ENCODE measurements at places on chromosomes 3 and 15.
A peak's percentile ranks its signal among the peaks of the same experiment; 100 is the strongest.

GRCh38 chr3:29696311-29696710 lies 415.4 kb downstream of the RBMS3 start:
- DNase-seq = no peak

- DNase-seq = no peak
These were observed 51.7 kb downstream of the GPR149 start for GRCh38 chr3:154378311-154378710.

GRCh38 chr3:23809294-23809693 lies 3.5 kb downstream of the UBE2E1 start:
- no peak for DNase-seq

DNA sequence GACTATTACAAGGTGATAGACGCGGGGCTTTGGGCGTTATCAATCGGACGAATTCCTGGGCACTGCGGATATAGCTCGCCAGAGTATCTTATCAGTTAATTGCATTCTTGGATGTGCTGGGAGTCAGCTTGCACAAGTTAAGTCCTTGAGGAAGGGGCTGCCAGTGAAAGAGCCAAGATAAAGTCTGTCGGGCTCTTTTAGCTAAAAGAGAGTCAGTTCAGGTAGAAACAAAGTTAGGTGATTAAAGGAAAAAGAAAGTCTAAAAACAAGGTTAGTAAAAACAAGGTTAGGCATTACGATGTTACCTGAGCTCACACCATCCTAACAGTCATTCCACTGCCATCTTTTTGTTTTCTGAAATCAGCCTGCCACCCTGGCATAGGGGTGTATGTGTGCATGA lies 6.1 kb upstream of the MCF2L2 start:
- no peak for DNase-seq

DNA sequence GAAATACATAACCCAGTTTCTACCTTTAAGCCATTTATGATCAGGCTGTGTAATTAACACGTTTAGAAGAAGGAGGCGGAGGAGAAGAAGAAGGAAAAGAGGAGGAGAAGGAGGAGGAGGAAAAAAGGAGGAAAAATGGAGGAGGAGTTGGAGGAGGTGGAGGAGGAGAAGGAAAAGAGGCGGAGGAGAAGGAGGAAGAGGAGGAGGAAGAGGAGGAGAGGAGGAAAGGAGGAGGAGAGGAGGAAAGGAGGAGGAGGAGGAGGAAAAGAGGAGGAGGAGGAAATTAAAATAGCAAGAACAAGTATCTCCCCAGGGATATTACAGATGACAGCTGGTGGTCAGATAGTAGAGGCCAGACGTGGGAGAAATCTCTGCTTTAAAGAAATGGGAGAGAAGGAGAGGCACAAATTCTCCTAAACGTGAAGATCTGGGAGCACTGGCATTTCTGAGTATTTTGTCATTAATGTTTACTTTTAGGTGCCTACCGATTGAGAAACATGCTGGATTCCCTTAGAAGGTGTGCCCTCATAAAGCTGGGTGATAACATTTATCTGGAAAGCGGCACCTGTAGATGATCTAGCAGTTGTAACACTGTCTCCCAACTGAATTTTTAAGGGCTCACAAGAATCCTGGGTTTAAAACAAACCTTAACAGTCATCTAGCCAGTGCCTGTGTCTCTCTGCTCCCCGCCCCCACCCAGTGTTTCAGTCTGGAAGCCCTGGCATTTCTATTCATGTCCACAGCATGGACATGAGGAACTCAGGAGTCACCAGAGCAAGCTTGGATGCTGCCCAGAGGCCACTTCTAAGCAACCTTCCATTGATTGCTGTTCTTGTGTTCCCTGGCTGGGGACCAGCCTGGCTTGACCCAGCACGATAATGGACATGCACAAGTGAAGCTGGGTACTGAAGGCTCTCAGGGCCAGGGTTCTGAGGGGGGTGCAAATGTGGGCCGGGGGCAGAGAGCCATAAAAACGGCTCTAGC lies 75.2 kb downstream of the CHRNA7 start:
- no peak for DNase-seq

DNA sequence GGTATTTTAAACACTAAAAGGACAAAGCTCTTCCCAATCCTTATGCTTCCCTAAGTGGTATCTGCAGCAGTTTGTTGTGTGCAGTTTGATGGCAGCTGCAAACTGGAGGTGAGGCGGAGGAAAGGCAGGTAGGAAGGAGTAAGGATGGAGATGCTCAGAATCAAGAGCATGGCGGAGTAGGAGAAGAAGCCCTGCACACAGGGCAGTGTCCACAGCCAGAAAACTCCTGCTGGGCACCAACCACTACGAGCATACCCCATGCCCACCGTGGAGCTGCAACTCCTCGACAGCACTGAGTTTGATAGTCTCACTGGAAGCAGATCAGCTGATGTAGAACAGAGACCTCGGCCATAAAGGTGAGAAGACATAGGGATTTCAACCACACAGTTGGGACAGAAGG lies 30.3 kb upstream of the ESYT3 start:
- no peak for DNase-seq

DNA sequence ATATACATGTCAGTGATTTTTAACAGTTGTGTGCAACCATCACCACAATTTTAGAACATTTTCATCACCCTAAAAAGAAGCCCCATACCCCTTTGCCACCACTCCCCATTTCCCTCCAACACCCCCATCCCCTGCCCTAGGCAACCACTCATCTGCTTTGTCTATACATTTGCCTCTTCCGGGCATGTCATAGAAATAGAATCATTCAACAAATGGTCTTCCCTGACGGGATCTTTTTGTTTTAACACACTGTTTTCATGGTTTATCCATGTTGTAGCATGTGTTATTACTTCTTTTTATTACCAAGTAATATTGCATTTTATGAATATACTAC lies 4.0 kb downstream of the VILL start:
- no peak for DNase-seq

- no peak for DNase-seq
These were observed 3.7 kb downstream of the SLCO3A1 start for GRCh38 chr15:91857224-91857585.

- peak; percentile 83 for DNase-seq
These were observed at the start of gene ARHGAP31 for GRCh38 chr3:119293871-119294695. Gene ARHGAP31, plus strand, starts transcription at chr3:119294383. Its CDS starts 522 bp downstream, at chr3:119294905.

- DNase-seq = no peak
These were observed 32.3 kb downstream of the HDAC11 start for GRCh38 chr3:13512451-13512850.

- no peak for DNase-seq
These were observed 866.0 kb downstream of the MCTP2 start for GRCh38 chr15:95097361-95097760.

- DNase-seq = no peak
These were observed 48.1 kb upstream of the PLCL2 start for GRCh38 chr3:16836505-16837237.

GRCh38 chr15:97156739-97157265 lies 803.7 kb upstream of the ARRDC4 start:
- DNase-seq = no peak

GRCh38 chr15:96014939-96015338 lies 315.6 kb upstream of the NR2F2 start:
- DNase-seq = no peak

DNA sequence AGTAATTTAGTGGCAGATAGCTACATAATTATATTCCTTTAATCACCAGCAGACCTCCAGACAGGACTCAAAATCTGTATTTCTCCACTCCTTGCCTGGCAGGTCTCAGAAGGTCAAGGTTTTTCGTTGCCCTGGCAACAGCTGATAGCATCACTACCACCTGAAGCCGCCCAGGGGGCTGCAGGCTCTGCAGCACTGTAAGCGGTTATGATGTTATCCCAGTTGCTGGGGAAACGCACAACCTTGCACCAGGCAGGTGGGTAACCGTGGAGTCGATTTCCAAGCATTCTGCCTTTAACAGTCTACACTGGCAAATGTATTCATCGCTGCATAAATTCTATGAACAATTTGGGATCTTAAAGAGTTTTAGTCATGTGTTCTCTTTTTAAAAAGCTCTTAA lies 756.3 kb downstream of the NTRK3 start:
- DNase-seq = no peak

DNA sequence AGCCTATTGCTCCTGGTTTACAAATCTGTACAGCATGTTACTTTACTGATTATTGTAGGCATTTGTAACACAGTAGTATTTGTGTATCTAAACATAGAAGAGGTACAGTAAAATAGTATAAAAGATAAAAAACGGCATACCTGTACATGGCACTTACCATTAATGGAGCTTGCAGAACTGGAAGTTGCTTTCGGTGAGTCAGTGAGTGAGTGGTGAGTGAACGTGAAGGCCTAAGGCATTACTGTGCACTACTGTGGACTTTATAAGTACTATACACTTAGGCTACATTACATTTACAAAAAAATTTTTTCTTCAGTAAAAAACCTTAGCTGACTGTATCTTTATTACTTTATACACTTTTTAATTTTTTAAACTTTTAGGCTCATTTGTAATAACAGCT lies 90.9 kb downstream of the RAP2B start:
- DNase-seq = no peak

GRCh38 chr3:159482994-159483367 lies 505.7 kb upstream of the IL12A start:
- DNase-seq = no peak

GRCh38 chr15:90895571-90896117 lies 7.5 kb upstream of the MAN2A2 start:
- DNase-seq = no peak

GRCh38 chr3:155745795-155746550 lies 1.1 kb upstream of the PLCH1 start:
- no peak for DNase-seq

DNA sequence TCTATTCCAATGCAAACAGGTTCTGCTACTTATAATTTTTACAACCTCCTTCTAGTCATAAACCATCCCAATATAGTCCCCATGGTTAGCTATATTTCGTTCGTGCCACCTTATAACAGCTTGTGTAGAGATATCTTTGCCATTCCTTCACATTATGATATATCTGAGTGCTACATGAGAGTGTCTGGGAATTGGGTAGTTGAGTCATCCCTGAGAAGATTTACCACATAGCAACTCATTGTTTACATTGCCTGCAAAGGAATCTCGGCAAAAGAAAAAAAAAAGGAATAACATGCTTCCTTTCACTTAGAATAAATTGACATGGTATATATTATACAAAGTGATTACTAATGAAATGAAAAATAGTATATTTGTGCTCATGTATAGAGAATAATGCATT lies 86.0 kb upstream of the VGLL3 start:
- no peak for DNase-seq

- no peak for DNase-seq
These were observed 2.9 kb upstream of the JAGN1 start for GRCh38 chr3:9887480-9887879.

- no peak for DNase-seq
These were observed 224.0 kb downstream of the CHL1 start for GRCh38 chr3:420584-420983.

DNA sequence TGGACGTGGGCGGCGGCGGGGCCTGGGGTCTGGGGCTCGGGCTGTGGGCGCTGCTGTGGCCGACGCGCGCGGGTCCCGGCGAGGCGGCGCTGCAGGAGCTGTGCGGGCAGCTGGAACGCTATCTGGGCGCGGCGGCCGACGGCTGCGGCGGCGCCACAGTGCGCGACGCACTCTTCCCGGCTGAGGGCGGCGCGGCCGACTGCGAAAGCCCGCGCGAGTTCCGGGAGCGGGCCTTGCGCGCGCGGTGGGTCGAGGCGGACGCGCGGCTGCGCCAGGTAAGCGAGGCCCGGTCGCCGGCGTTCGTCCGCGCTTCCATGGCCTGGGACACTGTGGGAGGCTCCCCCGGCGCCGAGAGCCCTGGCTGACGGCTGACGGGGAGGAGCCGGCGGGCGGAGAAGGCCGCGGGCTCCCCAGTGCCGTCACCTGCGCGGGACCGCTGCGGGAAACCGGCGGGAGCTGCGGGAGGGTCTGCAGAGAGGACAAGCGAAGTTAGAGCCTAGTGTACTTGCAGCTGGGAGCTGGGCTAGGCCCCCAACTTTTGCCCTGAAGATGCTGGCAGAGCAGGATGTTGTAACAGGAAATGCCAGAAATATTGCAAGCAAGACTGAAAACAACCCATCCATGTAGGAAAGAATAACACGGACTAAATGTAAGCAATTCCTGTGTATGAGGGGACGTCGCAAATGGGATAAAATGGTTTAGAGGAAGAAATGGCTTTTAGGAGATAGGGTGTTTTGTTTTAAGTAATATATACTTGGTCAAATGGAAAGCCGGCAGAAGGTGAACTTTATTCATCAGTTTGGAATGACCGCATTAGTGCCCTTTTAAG lies 847 bp downstream of the WHAMM start:
- DNase-seq = no peak

GRCh38 chr15:37098468-37099318 lies 1.7 kb downstream of the MEIS2 start:
- no peak for DNase-seq

DNA sequence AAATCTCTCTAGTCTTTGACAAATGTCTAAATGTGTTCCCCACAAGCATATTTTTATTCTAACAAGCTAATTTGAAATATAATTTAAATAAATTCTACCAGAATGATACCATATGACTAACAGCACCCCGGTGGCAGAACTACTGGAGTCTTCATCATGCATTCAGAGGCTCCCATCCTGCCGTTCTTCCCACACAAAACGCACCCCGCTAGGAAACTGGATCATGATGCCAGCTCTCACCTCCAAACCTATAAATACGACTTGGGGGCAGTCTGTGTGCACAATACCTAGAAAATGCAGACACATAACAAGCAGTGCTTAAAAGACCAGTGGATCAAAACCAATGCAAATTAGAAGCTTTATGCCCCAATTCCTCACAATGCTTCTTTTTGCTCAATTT lies 8.5 kb downstream of the HOMER2 start:
- no peak for DNase-seq

DNA sequence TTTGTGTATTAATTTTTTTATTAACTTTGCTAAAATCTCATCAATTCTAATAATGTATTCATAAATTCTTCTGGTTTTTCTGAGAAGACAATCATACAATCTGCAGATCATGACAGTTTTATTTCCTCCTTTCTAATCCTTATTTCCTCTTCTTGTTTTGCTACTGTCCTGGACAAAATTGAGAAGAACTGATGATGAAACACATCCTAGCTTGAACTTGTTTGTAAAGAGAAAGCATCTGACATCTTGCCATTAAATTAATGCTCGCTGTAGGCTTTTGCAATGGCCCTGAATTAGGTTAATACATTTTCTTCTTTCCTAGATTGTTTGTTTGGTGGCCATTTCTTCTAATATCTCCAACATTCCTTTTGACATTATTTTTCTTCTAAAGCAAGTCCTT lies 110.9 kb upstream of the TPM1 start:
- DNase-seq = no peak

GRCh38 chr3:72082186-72082715 lies 297.3 kb upstream of the PROK2 start:
- no peak for DNase-seq

- no peak for DNase-seq
These were observed 721 bp downstream of the MYEF2 start for GRCh38 chr15:48177383-48177765.

- DNase-seq = no peak
These were observed 37.0 kb downstream of the ITGB5 start for GRCh38 chr3:124850212-124850611.

- DNase-seq = no peak
These were observed 181.1 kb downstream of the STT3B start for GRCh38 chr3:31713816-31714215.

DNA sequence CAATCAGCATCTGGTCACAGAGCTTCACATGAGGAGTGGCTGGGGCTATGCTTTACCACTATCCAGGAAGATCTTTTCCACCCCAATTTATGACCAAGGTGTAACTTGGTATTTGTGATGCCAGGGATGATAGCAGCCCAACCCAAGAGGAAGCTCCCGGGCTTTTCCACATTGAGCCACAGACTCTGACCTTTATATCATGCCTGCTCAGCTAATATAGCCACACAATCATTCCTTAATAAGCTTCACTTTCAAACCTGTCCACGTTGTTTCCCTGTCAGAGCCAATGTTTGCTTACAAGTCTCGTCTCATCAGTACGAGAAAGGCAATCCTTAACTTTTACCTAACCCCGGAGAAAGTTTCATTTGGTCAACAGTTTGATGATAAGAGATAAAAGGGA lies 330.9 kb downstream of the SHQ1 start:
- no peak for DNase-seq
